AG04450 (cell line): ENCODE measurements at places on chromosomes 2 and 18. TPM values are rescaled to one million over a fixed set of nuclear protein-coding genes. Genes with fewer than 3 reads are reported as not detected.

GAREM2 gene
- polyA plus RNA-seq, result 2.8 and 3.1 TPM in 2 replicates

ACADL gene
- not detected in 2 replicates for polyA plus RNA-seq

LHCGR gene
- 3.4 and 3.8 TPM in 2 replicates for polyA plus RNA-seq

NT5C1B gene
- polyA plus RNA-seq, result not detected in 2 replicates

HOXD12 gene
- not detected in 2 replicates for polyA plus RNA-seq
